RKO (cell line): ENCODE measurements at places on chromosomes 7 and 10.
A peak's percentile ranks its signal among the peaks of the same experiment; 100 is the strongest.

GRCh38 chr10:13636776-13637175 lies 50.0 kb downstream of the PRPF18 start:
- no peak for DNase-seq

DNA sequence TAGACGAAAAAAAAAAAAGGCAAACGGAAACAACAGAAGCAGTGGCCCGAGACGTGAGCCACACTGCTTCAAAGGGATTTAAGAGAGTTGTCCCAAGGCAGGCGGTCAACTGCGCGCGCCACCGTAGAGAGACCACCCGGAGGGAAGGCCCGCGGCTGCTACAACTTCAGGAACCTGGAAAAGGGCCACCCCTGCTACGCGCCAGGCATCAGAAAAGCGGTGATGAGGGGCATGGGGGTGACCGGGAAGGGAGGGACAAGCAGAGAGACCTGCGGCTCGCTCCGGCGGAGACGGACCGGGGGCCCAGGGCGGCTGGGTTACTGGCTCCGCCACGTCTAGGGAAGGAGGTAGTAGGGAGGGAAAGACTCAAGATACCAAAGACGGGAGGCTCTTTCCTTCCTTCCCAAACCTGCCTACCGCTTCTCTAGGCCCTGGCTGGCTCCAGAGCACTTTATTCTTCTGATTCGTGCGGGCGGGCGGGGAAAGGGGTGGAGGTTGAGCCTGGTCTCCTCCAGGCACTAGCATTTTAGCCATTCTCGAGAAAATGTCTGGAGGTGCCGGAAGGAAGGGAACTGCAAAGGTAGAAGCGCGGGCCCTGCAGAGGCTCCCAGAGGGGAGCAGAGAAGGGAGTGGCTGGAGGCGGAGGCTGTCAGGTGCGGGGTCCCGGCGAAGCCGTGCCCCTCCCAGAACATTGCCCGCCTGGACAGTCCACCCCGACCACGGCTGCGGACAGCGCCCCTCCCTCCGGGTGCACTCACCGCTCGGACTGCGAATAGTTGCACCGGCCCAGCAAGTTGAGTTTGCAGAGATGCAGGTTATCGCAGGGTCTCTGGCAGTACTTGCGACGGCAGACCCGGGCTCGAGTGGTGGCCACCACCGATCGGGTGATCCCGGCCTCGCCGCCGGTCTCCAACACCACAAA lies 993 bp downstream of the ZC3HAV1 start:
- peak; percentile 60 for DNase-seq

GRCh38 chr7:23471106-23471859 lies 992 bp upstream of the IGF2BP3 start:
- peak; percentile 89 for DNase-seq

- DNase-seq, result no peak
Measured at GRCh38 chr10:6743291-6743849, 163.3 kb upstream of the PRKCQ start.

- no peak for DNase-seq
Measured at GRCh38 chr10:132980426-132981172, 38.2 kb upstream of the CFAP46 start.

DNA sequence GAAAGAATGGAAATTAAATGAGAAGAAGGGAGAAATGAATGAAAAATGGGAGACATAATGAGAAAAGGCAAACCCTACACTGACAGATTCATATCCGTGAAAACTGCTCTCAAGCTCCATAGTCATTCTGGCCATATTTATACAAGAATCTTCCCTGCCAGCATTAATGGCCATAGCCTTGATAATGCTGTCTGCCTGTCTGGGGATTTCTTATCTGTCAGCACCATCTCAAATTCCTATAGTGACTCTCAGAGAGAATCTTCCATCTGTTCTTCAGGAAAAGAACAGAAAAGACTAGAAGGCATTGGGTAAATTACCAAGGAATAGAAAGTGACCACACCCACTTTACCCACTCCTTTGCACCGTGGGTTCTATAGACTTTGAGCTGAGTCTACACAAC lies 295.9 kb downstream of the PLXNA4 start:
- no peak for DNase-seq

DNA sequence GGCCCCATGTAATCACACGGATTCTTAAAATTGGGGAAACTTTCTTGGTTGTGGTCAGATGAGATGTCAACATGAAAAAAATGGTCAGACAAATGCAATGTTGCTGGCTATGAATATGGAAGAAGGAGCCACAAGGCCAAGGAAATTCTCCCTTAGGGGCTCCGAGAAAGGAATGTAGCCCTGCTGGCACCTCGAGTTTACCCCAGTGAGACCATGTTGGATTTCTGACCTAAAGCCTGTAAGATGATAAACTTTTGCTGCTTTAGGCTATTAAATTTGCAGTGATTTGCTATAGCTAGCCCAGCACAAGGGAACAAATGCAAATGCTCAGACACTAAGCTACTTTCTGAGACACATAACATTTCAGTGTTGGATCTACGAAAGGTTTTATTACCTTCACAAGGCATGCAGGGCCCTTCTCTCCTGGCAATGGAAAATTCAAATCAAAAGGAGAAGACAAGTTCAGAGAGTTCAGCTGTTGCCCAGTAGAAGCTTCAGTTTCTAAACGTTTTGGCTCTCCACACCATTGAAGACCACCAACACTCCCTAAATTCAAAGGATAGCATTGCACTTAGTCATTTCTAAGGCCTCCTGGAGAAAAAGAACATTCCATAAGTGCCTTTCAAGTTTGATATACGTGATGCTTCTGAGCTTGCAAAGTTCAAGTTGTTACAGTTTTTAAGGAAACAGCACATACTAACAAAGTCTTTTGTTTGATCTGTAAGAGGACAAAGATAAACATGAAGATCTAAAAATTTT lies 23.4 kb downstream of the MCMBP start:
- DNase-seq, result no peak

GRCh38 chr7:151868396-151869108 lies 8.4 kb downstream of the PRKAG2 start:
- DNase-seq, result no peak
